ENCODE measurements at places on chromosomes 13 and 19.

- no peak for DNase-seq
These were observed 95.9 kb upstream of the RAP2A start for GRCh38 chr13:97337985-97338499.

GRCh38 chr19:21482863-21483276 is 22.5 kb upstream of the ZNF429 start:
- DNase-seq, result peak; percentile 62

DNA sequence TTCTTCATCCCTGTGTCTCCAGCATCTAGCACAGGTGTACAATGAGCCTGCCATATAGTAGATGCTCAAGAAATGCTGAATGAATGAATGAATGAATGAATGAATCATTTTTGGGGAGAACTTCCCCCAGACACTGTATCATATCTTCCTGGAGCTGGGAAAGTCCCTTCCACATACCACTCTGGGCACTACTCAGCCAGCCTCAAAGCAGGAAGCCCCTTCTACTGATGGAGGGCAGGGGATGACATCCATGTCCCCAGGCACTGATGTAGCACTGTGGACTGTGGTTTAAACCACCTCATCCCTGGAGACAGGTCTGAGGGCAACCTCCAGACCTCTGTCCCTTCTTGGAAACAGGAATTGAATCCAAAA is 4.8 kb downstream of the GNA15 start:
- no peak for DNase-seq

GRCh38 chr13:82963226-82964099 is 918.8 kb downstream of the SLITRK1 start:
- DNase-seq, result no peak

All from DND-41 (cell line).